T47D (cell line): ENCODE measurements at places on chromosomes 2 and 18.
A peak's percentile ranks its signal among the peaks of the same experiment; 100 is the strongest.

DNA sequence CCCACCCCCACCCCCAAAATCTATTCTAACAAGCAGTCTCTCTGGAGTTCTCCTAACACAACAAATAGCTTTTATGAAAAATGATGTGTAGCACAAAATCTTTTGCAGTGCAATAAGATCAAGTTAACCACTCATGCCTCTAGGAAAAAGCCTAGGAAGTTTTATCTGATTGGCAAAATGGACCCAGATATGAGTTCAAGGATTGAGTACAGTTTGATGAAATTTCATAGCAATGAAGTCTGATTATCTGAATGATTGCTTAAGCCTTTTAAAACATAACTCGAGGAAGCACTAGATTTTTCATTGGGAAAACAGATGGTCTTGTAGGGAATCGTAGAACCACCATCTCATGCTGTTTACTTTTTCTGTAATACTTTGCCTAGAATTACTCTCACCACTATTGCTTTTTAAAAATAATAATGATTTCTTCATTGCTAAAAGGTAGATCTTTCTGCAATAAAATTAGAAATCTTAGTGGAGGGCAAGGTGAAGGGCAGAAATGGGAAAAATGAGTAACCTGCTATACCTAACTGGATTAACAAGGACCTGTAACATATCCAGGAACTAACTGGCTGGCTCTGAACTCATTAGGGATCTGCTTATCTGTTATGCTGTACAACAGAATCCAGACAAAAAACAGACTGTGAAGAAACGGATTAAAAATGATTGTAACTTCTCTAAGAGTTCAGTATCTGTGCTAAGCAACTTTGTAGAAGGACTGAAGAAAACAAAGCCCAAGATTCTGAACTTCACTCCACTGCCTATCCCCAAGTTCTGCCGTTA, 73.7 kb upstream of the ETAA1 start:
- no peak for DNase-seq

DNA sequence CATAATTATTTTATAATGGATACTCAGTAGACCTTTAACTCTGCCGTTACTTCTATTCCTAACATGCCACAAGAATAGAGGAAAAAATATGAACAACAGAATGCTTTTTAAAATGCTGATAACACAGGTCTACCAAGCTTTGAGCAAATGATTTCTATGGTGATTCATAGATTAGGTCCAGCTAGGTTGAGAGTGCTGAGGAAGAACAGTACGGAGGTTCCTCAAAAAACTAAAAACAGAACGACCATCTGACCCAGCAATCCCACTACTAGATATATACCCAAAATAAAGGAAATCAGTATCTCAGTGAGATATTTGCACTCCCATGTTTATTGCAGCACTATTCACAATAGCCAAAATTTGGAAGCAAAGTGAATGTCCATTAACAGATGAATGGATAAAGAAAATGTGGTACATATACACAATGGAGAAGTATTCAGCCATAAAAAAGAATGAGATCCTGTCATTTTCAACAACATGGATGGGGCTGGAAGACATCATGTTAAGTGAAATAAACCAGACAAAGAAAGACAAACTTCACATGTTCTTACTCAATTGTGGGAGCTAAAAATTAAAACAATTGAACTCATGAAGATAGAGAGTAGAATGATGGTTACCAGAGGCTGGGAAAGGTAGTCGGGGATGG, 111.6 kb upstream of the SERTAD2 start:
- DNase-seq = no peak

GRCh38 chr2:27795093-27795834, 23.7 kb downstream of the MRPL33 start:
- DNase-seq = no peak

GRCh38 chr2:232634206-232635150, 1.1 kb downstream of the EFHD1 start:
- peak; percentile 76 for DNase-seq
